ENCODE measurements at places on chromosomes 16 and 17.

DNA sequence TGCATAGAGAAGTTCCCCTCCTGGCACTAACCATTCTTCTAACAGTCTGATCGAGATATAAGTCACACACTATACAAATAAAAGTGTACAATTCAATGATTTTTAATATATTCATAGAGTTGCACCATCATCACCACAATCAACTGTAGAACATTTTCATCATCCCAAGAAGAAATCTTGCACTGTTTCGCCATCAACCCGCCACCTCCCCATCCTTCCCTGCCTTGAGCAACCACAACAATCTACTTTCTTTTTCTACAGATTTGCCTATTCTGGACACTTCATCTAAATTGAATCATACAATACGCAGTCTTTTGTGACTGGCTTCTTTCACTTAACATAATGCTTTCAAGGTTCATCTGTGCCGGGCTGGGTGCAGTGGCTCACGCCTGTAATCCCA lies 33.0 kb upstream of the GUCY2D start:
- no peak overlapping the region for H3K27ac ChIP-seq
- no peaks in the 10 kb centered on the region for H3K4me1 ChIP-seq
- H3K4me3 ChIP-seq = no peak overlapping the region
- peaks cover 26% of the 10 kb centered on the region for H3K27me3 ChIP-seq
- no peak for DNase-seq

DNA sequence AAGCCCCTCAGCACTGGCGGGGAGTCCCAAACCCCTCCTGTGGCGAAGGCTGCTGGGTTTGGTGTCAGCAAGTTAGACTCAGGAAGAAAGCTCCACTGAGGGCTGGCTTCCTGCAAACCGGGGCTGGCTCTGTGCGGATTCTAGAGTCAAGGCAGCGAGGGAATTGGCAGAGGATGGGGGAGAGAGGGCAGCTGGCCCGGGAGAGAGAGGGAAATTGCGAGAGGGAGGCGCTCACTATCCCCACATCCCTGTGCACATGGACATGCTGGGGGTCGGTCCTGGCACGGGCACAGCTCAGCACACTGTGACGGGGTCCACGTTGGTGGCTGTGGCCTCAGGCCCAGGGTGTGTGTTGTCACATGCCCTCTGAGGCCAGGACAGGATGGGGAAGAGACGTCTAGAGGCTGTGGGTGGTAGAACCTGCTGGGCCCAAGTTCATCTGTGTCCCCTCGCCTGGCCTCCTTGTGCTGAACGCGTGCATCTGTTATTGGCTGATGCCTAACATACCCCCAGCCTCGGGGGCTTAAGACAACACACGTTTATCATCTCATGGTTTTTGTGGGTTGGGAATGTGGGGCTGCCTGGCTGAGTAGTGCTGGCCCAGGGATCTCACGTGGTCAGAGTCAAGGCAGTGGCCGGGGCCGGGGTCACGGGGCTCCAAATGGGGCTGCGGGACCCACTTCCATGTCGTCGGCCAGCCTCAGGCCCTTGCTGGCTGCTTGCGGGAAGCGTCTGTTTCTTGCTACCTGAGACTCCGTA lies 16.7 kb upstream of the JPH3 start:
- peaks cover 72% of the 10 kb centered on the region for H3K27me3 ChIP-seq
- no peak overlapping the region for H3K27ac ChIP-seq
- H3K4me1 ChIP-seq = no peaks in the 10 kb centered on the region

GRCh38 chr17:8728971-8729370 lies 15.7 kb downstream of the CCDC42 start:
- H3K36me3 ChIP-seq = no peaks in the 10 kb centered on the region
- H3K4me1 ChIP-seq = no peaks in the 10 kb centered on the region

GRCh38 chr17:61384354-61384691 lies 15.3 kb upstream of the TBX2 start:
- no peak overlapping the region for H3K4me3 ChIP-seq
- no peak for DNase-seq
- H3K36me3 ChIP-seq = no peaks in the 10 kb centered on the region
- no peaks in the 10 kb centered on the region for H3K4me1 ChIP-seq
- H3K27ac ChIP-seq = no peak overlapping the region

DNA sequence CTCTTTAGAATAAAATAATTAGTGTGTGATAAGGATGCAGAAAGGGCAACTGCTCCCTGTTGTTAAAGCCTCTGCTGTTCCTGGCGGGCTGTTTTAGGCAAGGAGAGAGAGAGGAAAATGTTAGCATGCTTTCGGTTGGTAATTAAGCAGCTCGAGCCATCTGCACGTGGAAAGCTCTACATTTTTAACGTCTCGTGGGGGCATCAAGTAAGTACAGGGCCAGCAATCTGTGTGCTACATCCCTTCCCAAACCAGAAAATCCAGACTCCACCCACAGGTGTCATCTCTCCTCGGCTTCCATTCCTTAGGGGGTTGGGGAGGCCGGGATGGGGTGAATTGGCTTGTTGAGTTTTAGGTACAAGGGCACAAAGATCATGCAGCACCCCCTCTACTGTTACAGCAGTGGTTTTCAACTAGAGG lies 62.4 kb upstream of the MARCHF10 start:
- no peak overlapping the region for H3K27ac ChIP-seq
- no peaks in the 10 kb centered on the region for H3K27me3 ChIP-seq
- no peak overlapping the region for H3K4me3 ChIP-seq

DNA sequence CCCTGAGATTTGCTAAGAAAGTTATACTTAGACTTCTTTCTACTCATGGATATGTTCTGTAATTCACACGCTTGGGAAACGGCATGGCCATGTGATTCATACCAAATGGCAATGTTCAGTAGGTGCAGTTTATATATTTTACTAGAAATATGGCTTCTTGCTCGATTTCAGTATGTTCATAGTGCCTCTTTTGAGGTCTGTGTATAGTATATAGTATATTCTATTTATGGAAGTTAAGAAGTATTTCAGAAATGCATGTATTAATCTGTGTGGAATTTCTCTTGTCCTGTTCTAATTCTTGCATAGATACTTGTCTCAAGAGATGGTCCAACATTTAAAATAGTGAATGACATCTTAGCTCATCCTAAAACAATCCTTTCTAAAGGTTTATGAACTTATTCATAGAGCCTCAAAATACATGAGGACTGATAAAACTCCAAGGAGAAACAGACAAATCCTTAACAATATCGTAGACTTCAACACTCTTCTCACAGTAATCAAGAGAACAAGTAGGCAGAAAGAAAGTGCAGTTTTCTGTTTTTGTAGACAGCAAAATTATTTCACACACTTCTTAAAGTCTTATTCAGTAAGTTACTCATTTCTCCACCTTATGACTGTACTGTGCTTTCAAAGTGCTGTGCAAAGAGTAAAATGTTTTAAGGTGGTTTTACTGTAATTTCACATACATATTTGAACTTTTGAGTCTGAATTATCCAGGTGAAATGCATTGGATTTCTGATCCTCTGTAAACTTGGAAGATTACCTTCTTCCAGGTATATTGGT lies 11.1 kb downstream of the BPTF start:
- no peaks in the 10 kb centered on the region for H3K36me3 ChIP-seq
- no peak overlapping the region for H3K4me3 ChIP-seq

DNA sequence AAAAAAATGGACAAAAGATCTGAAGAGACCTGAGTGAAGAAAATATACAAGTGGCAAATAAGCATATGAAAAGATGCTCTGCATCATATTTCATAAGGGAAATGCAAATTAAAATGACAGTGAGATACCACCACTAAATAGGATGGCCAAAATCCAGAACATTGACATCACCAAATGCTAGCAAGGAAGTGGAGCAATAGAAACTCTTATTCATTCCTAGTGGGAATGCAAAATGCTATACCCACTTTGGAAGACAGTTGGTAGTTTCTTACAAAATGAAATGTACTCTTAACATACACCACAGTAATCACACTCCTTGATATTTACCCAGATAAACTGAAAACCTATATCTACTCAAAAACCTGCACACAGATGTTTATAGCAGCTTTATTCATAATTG lies 33.6 kb downstream of the DHRS7B start:
- H3K4me3 ChIP-seq = no peak overlapping the region
- no peaks in the 10 kb centered on the region for H3K27me3 ChIP-seq
- no peak overlapping the region for H3K27ac ChIP-seq
- DNase-seq = no peak
- H3K4me1 ChIP-seq = no peaks in the 10 kb centered on the region

GRCh38 chr17:28643983-28644786 lies 773 bp downstream of the BLTP2 start:
- H3K4me3 ChIP-seq = peak overlapping the region; percentile 83
- peaks cover 53% of the 10 kb centered on the region for H3K36me3 ChIP-seq
- peak; percentile 15 for DNase-seq
- peak overlapping the region; percentile 46 for H3K27ac ChIP-seq

GRCh38 chr16:50402298-50402895 lies 33.6 kb upstream of the BRD7 start:
- DNase-seq = no peak
- no peaks in the 10 kb centered on the region for H3K36me3 ChIP-seq
- H3K4me1 ChIP-seq = no peaks in the 10 kb centered on the region
- H3K27ac ChIP-seq = no peak overlapping the region
- no peak overlapping the region for H3K4me3 ChIP-seq

GRCh38 chr16:80002261-80002660 lies 401.7 kb upstream of the MAF start:
- no peaks in the 10 kb centered on the region for H3K4me1 ChIP-seq
- no peak for DNase-seq
- H3K4me3 ChIP-seq = no peak overlapping the region
- H3K36me3 ChIP-seq = no peaks in the 10 kb centered on the region
- H3K27ac ChIP-seq = no peak overlapping the region

- H3K4me3 ChIP-seq = no peak overlapping the region
- no peak overlapping the region for H3K27ac ChIP-seq
- H3K4me1 ChIP-seq = peaks cover 9% of the 10 kb centered on the region
- H3K36me3 ChIP-seq = no peaks in the 10 kb centered on the region
Observed at GRCh38 chr17:44279666-44280391, 11.9 kb upstream of the SLC4A1 start.

DNA sequence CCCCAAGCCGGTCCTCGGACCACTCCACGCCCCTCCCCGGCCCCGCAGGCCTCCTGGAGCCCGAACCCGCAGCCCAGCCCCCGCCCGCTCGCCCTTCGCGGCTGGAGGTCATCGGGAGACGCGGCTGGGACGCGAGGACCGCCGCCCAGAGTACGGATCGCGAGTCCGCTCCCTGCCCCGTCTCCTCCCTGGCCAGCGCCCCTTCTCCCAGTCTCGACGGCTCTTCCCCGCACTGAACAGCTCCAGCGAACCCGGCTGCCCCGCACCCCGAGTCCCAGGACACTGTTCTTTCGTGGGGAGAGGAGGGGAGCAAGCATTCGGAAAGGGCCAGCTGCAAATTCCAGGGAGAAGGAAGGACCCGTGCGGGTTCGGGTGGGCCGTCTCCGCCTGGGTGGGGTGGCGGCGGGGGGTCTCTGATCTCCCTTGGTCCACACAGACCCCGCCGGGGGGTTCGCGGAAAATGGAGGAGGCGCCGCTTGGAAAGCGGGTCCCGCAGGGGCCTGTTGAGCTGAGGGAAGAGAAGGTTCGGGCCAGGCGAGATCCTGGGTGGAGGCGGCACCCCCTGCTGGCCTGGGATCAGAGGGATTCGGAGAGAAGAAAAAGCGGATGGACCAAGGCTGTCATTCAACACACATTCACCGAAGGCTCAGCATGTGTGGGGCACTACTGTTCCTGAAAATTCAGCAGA lies 632 bp upstream of the RTN4RL1 start:
- DNase-seq = no peak
- H3K27ac ChIP-seq = no peak overlapping the region
- no peaks in the 10 kb centered on the region for H3K36me3 ChIP-seq
- H3K27me3 ChIP-seq = peaks cover 78% of the 10 kb centered on the region
- peaks cover 12% of the 10 kb centered on the region for H3K4me1 ChIP-seq

DNA sequence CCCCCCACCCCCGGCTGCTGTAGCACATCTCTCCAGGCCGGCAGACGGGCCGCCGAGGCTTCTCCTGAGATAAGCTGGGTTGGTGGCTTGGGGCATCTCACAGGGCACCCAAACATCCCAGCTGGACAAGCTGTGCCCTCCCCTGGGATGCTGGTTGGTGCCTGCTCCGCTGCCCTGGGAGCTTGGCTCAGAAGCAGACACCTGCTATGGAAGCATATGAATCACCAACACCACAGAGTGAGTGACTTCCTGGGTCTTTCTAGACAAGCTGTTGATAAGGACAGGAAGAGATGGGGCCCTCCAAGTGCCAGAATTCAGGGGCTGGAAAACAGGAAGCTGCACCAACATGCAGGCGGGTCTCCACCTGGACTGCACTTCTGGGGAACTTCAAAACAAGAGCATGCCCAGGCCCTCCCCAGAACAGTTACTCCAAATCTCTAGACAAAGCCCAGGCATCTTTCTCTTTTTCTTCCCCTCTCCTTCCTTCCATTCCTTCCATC lies 13.7 kb downstream of the C16orf95 start:
- no peak for DNase-seq
- H3K27ac ChIP-seq = no peak overlapping the region
- H3K36me3 ChIP-seq = no peaks in the 10 kb centered on the region
- peaks cover 5% of the 10 kb centered on the region for H3K4me1 ChIP-seq
- H3K27me3 ChIP-seq = no peaks in the 10 kb centered on the region

GRCh38 chr17:9926150-9926804 lies 21.2 kb upstream of the RCVRN start:
- no peak for DNase-seq
- H3K27ac ChIP-seq = no peak overlapping the region
- peaks cover 2% of the 10 kb centered on the region for H3K27me3 ChIP-seq
- H3K36me3 ChIP-seq = no peaks in the 10 kb centered on the region
- H3K4me1 ChIP-seq = no peaks in the 10 kb centered on the region

- peaks cover 25% of the 10 kb centered on the region for H3K4me1 ChIP-seq
- no peaks in the 10 kb centered on the region for H3K27me3 ChIP-seq
- no peak overlapping the region for H3K4me3 ChIP-seq
- no peaks in the 10 kb centered on the region for H3K36me3 ChIP-seq
- H3K27ac ChIP-seq = no peak overlapping the region
- DNase-seq = no peak
Observed at GRCh38 chr17:42009170-42009569, 8.1 kb downstream of the DNAJC7 start.

DNA sequence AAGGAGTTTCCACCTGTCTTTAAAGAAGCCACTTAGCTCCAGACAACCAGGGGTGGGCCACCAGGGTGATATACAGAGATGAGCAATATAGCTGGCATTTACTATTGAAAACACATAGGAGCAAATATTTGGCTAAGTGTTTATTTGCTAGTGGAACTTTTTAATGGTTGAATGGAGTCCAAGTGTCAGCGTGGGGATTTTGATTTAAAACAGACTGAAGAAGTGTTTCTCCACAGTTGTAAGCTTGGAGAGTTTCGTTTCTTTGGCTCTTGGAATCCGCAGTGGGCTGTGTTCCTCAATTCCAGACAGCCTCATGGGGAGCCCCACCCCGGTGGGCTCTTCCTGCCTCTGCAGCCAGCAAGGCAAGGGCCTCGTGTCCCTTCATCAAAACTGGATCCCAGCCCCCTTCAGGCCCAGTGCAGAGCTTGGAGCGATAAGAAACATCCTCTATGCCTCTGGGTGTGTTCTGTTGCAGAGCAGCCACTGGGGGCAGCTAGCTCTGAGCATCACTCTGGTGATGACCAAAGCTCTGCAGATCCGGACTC lies 36.1 kb downstream of the NOG start:
- DNase-seq = no peak
- no peaks in the 10 kb centered on the region for H3K27me3 ChIP-seq
- no peaks in the 10 kb centered on the region for H3K4me1 ChIP-seq
- H3K36me3 ChIP-seq = no peaks in the 10 kb centered on the region
- no peak overlapping the region for H3K27ac ChIP-seq

GRCh38 chr16:85312642-85313525 lies 200.6 kb upstream of the CIBAR2 start:
- H3K4me1 ChIP-seq = peaks cover 49% of the 10 kb centered on the region
- H3K27me3 ChIP-seq = no peaks in the 10 kb centered on the region
- no peak overlapping the region for H3K4me3 ChIP-seq
- no peaks in the 10 kb centered on the region for H3K36me3 ChIP-seq
- DNase-seq = no peak
- H3K27ac ChIP-seq = no peak overlapping the region

Measured in T-cell (primary cell).